ENCODE measurements at places on chromosomes 4 and X.
A peak's percentile ranks its signal among the peaks of the same experiment; 100 is the strongest.

DNA sequence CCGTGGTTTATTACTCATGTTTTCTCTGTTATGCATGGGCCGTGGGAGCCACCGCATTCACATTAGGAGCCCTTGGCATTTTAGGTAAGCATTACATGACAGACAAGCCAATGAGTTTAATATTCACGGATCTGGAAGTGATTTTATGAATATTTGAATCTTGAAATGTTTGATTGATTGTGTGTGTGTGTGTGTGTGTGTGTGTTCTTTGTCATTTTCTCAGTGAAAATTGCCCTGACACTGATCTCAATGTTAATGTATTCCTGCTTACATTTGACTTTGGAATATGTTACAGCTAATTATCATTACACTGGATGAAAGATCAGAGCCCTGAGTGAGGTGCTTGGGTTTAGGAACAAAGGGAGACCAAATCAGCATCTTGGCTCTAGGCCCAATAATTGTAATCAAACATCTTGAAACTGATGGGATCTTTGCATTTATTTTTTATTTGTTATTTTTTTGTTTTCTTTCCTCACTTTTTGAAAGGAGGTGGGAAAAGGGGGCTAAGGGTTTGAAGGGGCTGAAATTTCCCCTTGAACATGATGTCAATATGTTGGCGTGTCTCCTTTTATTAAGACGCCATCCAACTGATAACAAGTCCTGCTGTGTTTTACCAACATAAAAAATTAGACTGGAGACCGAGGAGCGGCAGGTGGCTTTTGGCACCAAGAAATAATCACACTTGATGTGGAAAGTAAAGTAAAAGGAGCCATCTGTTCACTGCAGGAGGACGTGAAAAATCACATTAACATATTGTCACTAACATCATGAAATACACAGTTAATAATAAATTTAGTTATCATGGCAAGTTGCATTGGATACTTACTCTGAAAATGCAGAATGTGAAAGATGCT, 5.2 kb upstream of the GK2 start:
- no peak for DNase-seq

GRCh38 chr4:82865592-82865991, 25.4 kb downstream of the SEC31A start:
- DNase-seq: no peak

DNA sequence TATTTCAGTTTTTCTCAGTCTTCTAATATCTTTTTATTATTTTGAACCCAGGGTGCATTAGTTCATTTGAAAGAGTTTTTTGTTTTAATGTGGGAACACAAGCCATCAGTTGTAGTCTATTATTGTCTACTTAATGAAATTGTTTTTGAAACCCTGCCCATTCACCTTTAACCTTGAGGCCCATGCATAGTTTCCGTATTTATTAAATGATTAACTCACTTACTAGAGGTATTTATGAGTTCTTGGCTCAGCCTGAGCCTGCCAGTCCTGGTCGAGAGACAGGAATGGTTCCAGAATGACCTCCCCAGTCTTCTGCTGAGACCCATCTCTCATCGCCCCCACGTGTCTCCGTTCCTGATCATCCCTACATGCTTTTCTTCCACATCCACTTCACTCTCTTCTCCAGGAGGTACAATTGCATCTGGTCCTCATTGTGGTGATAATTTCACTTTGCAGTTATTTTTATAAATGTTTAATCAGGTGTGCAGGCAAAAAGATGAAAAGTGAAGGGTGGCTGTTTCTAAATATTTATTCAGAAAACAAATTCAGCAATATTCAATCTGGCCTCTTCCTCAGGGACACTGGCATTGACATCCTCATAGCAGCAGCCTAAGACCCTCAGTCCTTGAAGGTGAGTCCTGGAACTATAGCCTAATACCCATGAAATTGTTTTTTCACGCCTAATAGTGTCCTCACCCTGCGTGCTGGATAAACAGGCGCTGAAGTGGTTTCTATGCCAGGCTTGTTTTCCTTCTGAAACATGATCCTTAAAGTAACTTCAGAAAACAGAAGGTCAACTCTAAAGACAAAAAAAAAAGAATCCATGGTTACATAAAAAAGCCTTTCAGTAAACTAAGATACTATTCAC, 112.8 kb downstream of the KDR start:
- no peak for DNase-seq

- DNase-seq: peak; percentile 36
Observed at GRCh38 chr4:140149846-140150635, 3.9 kb downstream of the MAML3 start.

DNA sequence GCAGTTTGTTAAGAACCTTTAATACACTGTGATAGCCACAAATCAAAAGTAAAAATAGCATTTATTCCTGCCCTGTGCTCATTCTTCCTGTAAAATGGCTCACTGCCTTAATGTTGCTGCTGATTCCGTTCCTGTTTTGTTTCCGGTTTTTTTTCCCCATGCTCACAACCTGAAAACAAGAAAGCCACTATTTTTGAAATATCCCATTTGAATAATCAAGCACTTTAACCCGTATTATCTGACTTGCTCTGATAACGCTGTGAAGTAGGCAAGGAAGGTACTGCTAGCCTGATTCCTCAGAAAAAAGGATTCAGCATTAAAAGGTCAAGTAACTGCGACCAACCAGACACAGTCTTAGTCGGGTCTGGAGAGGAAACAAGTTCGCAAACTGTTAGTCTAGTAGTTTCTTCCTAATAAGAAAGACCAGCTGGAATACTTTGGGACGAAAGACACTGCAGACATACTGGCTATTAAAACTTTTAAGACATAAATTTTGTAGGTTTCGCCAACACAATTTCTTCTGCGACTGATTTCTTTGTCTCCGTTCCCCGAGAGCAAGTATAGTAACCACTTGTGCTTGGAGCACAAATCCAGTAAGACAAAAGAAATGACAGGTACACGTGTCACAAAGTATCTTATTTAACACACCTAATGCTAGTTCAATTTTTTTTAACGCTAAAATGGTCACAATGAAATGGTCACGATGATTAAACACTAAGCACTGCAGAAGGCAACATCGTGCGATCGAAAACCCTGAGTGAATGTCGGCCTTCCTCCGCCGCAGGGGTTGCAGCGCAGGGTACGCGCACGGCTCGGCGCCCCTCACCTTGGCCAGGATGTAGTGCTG, 802 bp downstream of the COX18 start:
- peak; percentile 55 for DNase-seq

GRCh38 chr4:119317990-119318389, 3.9 kb downstream of the FABP2 start:
- DNase-seq: no peak

DNA sequence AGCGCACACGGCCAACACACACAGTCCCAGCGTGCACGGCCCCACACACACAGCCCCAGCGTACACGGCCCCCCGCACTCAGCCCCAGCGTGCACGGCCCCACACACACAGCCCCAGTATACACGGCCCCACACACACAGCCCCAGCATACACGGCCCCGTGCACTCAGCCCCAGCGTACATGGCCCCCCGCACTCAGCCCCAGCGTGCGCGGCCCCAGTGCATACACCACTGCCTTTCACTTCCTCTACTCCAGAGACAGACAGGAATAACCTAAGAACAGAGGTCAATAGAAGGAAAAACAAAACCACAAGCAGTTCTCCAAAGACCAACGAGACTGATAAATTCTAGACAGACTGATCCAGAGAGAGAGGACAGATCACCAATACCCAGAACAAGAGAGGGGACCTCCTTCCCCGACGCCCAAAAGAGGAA, 17.1 kb downstream of the GAK start:
- no peak for DNase-seq

- DNase-seq: no peak
Observed at GRCh38 chr4:147638942-147639341, 21.7 kb downstream of the TMEM184C start.

DNA sequence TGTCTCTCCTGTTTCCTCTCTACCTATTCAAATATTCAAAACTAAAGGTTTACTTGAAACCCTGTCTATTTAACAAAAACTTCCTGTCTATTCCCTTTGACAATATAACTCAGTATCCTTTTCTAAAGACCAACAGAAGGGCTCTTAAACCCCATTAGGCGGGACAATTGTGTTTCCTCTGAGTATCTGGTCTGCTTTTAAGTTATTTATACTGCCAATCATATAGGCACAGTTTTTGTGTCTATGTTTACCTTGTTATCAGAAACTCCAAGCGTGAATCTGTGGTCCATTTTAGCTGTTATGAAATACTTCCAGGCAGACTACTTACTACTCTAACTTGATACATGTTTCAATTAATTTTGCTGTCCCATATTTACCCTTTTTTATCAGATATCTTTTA, 350.0 kb upstream of the CTSO start:
- peak; percentile 21 for DNase-seq

- DNase-seq: no peak
Observed at GRCh38 chr4:141078871-141079270, 54.4 kb downstream of the RNF150 start.

- DNase-seq: no peak
Observed at GRCh38 chr4:15237648-15238230, 190.1 kb upstream of the C1QTNF7 start.

DNA sequence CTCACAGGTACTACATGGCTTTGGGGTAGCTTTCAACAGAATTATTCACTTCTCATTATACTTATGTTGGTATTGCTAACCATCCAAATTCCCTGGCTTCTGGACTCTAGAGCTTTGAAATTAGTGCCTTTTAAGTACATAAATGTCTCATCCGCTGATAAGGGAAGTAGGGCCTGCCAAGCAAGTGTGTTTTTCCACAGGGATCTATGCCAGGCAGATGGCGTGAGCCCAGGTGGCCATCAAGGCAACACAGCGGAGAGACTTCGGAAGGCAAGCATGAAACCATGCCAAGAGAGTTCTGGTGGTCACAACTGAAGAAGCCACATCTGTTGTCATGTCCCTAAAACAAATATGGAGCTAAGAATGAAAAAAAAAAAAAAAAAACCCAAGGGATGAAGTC, 503.1 kb upstream of the LCORL start:
- no peak for DNase-seq

DNA sequence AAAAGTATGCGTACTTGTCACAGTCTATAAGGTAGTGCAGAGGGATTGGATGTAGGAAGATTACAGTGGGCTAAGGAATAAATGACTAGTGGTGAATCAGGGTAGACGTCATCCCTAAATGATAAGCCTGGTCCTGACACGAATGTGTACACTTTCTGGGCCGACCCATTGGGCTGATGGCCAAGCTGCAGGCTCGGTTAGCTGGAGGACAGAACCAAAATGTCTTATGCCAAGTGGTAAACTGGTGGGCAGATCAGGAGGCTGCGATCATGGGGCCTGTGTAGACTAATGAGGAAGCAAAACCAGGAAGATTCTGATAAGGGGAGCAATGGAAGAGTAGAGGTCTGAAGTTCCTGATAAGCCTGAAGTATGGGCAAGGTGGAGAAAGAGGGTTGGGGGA, 272.8 kb upstream of the GATB start:
- no peak for DNase-seq

- no peak for DNase-seq
Observed at GRCh38 chrX:39480963-39481362, 616.8 kb downstream of the BCOR start.

GRCh38 chr4:60724623-60725022, 475.5 kb upstream of the ADGRL3 start:
- no peak for DNase-seq

DNA sequence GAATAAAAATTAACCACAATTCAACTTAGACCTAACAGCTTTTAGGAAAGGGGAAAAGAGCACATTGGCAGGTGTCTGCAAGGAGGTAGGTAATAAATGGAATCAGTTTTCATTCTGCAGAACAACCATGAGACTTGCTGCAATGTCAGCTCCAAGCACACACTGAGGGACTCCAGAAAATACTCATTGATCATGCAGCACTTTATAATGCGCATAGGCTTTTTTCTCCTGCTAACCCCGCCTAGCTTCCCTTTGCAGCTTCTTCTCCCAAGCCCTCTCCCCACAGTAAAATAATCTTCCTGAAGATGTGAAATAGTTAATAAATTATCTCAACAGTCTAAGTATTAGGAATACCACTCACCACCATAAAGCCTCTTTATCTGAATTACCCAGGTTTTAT, 36.9 kb downstream of the ANKRD17 start:
- DNase-seq: no peak

DNA sequence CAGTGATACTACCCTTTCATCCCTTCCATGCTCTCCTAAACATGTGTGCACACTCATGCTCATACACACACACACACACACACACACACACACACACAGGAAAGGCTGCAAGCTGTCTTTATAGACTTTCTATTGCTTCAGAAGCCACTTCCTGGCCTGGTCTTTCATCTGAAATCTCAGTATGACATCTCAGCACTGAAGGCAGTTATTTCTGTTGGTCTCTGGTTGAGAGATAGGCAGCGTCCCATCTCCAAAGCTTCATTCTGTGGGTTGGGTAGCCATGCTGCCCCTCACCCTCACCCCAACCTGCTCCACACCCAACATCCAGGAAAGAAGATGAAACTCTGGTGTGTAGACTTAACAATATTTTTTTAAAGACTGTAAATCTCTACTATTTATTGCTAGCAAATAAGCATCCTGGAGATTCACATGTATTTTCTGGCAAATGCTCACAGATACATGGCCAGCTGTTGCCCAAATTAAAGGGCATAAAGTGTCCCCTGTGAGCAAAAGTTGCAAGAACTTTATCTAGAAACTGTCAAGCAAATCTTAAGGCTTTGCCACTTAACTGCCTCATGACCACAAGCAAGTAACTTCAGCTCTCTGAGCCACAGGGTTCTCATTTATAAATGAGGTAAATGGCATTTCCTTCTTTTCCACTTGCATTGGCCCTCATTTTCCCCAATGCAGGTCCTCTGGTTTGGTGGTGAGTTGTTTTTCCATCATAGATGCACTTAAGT, 189.8 kb upstream of the AFF2 start:
- no peak for DNase-seq

- no peak for DNase-seq
Observed at GRCh38 chr4:87317527-87317926, 5.2 kb downstream of the HSD17B13 start.

GRCh38 chr4:179747218-179747910, 2305.1 kb upstream of the AGA start:
- no peak for DNase-seq

DNA sequence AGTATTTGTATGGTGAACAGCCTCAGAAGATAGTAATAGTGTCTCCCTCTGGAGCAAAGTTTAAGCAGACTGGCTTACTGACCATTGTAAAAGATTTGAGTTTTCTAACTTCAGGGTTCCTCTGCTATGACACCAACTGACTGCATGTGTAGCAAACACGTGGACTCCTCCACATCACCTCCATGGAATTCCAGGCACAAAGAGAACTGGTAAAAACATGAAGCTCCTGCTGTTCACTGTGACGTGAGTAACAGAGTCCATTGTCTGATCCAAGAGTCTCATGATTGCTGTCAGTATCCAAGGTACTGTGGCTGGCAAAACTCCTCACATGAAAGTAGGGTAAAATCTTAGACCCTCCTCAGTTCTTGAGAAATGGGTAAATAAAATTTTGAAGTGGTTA, 107.6 kb upstream of the FAM9B start:
- DNase-seq: no peak

GRCh38 chrX:106955004-106955772, 35.0 kb downstream of the CLDN2 start:
- no peak for DNase-seq

All from NCI-H2227 treated with DMSO at 0.1 percent for 48 hours (cell line).